ENCODE measurements at places on chromosomes 12 and 14. TPM values are rescaled to one million over a fixed set of nuclear protein-coding genes. Genes with fewer than 3 reads are reported as not detected.

CEP290 gene
- total RNA-seq, result 16.8 TPM

ESR2 gene
- 0.16 TPM for total RNA-seq

C14orf93 gene
- total RNA-seq, result 7.2 TPM

GRCh38 chr14:94170136-94170535, 4.0 kb upstream of the PPP4R4 start:
- no peak for DNase-seq

KLRC4 gene
- total RNA-seq, result not detected

GRCh38 chr12:125121106-125121505, 55.9 kb downstream of the AACS start:
- no peak for DNase-seq

DNA sequence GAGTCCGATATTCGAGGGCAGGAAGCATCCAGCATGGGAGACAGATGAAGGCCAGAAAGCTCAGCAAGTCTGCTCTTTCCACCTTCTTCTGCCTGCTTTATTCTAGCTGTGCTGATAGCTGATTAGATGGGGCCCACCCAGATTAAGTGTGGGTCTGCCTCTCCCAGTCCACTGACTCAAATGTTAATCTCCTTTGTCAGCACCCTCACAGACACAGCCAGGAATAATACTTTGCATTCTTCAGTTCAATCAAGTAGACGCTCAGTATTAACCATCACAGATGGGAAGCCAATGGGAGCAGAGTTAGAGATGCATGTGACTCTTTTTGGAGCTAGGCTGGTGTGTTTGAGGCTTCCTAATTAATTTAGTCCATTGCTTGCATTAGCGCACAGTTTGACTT, 17.0 kb downstream of the C12orf75 start:
- DNase-seq, result no peak

DNA sequence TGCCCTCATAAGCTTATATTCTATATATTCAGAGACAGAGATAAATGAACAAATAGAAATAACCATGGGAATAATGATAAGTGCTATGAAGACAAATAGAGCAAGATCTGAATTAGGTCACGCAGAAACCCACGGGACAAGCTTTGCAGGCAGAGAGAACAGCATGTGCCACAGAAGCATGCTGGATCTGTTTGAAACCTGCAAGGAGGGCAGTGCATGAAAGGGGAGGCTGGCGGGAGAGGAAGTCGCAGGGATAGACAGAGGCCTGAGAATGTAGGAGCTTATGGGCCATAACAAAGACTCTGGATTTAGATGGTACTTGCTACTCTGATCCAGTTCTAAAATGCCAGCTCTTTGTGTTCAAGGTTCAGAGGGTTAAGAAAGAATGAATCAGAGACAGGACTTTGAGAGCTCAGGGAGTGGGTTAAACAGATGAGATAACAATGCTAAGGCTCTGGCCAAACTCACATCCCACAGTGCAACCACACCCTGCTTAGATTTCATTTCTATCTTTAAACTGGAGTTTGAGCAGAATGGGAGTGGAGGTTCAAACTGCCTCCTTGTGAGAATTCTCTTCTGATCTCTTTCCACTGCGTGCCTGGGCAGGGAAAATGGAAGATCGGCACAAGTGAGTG, 49.2 kb upstream of the PPP1R12A start:
- peak; percentile 87 for DNase-seq

HAL gene
- total RNA-seq, result not detected

PLEKHG7 gene
- 1.5 TPM for total RNA-seq

PRH2 gene
- total RNA-seq, result not detected

ASCL1 gene
- total RNA-seq, result not detected

KRT80 gene
- 68.4 TPM for total RNA-seq

PTPN6 gene
- not detected for total RNA-seq

RAD52 gene
- total RNA-seq, result 19.3 TPM

DNA sequence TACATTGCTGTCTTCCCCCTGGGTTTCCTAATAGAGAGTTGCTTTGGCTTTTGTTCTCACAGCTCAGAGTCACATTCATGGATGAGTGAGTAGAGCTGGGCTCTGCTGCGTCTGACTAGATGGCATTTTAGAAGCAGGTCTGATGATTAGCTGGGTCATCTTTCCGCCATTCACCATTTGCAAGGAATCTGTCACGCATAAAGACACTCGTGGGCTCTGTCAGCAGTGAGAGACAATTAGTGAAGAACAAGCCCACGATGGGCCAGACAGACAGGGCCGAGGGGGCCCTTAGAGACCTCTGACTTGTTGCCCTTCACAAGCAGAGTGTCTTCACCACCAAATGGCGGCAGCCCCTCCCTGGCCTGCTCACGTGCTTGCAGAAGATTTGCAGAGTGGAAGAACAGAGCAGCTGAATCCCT, 175.0 kb downstream of the CRADD start:
- DNase-seq, result no peak

GPR65 gene
- 0.05 TPM for total RNA-seq
